ENCODE measurements at places on chromosomes 3 and 15.

GRCh38 chr15:88032787-88033186, 223.8 kb downstream of the NTRK3 start:
- DNase-seq = no peak

- no peak for DNase-seq
These were observed 122.2 kb downstream of the KLHL25 start for GRCh38 chr15:85672332-85673084.

DNA sequence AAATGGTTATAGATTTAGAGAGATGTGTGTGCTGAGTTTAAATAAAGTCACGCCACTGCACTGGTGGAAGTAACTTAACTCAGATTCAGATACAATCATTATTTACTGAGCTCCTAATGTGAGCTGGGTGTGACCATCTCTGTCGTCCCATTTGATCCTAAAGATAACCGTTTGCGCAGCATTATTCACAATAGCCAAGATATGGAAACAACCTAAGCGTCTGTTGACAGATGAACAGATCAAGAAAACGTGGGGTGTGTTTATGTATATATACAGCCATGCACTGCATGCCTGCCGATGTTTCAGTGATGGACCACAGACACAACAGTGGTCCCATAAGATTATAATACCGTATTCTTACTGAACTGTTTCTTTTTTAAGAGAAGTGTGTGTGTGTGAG, 71.2 kb downstream of the TAMM41 start:
- no peak for DNase-seq

- DNase-seq = no peak
These were observed 1.2 kb downstream of the KPNA1 start for GRCh38 chr3:122513386-122514122.

DNA sequence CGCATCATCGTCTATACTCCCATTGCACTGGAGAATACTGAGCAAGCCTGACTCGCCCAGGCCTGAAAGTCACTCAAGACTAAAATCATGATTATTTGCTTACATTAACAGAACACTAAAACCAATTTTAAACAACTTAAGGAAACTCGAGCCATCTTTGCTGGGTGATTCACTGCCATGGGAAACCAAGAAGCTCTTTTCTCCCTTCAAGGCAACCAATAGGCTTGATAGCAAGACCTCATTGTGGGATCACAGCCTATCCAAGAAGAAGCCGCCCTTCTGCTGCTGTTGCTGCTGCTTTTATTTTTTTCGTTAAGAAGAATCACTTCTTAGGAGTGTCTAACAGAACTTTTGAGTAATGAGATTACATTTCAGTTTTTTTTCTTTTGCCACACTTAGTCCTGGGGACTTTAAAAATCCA, 479.4 kb downstream of the FOXP1 start:
- no peak for DNase-seq

All from activated CD8-positive, alpha-beta memory T cell treated with anti-CD3 and anti-CD28 coated beads, Interleukin-2, amount 50 U/mL, for 4 hours (primary cell).